ENCODE measurements at places on chromosomes 6 and 20.
A peak's percentile ranks its signal among the peaks of the same experiment; 100 is the strongest.

GRCh38 chr20:45053430-45054351, 47.2 kb downstream of the KCNS1 start:
- DNase-seq: no peak

DNA sequence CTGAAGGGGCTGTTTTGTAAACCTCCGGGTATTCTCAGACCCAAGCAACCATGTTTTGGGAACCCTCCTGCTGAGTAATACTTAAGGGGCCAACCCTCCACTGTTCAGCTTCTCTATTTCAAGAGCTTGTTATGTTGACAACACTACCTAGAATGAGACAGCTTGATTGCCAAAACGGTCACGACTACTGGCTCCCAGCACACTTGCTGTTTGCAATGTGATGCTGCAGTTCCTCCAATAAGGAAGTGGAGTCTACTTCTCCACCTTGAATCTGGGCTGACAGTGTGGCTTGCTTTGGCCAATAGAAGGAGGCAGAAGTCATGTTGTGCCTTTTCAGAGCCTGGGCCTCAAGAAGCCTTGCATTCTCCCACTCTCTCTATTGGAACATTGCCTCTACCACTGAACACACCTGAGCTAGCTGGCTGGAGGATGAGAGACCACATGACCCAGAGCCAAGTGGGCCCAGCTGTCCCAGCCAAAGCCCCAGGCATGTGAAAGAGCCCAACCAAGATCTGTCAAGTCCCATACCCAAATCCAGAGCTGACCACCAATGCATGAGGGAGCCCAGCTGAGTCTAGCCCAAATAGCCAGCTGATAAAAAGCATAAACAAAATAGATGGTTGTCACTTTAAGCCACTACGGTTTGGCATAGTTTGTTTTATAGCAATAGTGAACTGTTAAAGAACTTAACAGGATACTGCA, 108.0 kb downstream of the PRND start:
- no peak for DNase-seq

- DNase-seq: no peak
Observed at GRCh38 chr6:29617782-29618554, 15.0 kb downstream of the GABBR1 start.

- no peak for DNase-seq
Observed at GRCh38 chr20:19895761-19896160, 121.4 kb upstream of the NAA20 start.

- no peak for DNase-seq
Observed at GRCh38 chr6:6997263-6998193, 110.2 kb upstream of the RREB1 start.

- DNase-seq: no peak
Observed at GRCh38 chr20:62405108-62405980, 1.7 kb downstream of the CABLES2 start.

DNA sequence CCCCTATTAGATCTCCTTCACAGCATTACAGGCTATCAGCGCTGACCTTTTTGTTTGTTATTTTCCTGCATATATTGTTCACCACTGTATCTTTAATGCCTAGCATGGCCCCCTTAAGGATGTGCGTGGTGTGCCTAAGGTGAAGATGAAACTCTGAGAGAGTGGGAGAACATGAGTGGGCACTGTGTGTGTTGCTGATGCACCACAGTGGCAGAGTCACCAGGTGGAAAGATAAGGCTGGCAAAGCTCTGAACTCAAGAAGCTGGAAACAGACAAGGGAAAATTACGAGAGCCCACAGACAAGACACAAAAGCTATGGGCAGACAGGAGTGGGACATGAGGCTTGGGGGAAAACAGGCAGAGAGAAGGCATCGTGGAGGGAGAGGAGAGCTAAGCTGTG, 159.8 kb downstream of the INSM1 start:
- DNase-seq: no peak

- no peak for DNase-seq
Observed at GRCh38 chr6:142300758-142301650, 803 bp upstream of the ADGRG6 start.

- no peak for DNase-seq
Observed at GRCh38 chr6:13920552-13920951, 4.2 kb upstream of the RNF182 start.

GRCh38 chr20:5297280-5298004, 19.3 kb downstream of the PROKR2 start:
- no peak for DNase-seq

DNA sequence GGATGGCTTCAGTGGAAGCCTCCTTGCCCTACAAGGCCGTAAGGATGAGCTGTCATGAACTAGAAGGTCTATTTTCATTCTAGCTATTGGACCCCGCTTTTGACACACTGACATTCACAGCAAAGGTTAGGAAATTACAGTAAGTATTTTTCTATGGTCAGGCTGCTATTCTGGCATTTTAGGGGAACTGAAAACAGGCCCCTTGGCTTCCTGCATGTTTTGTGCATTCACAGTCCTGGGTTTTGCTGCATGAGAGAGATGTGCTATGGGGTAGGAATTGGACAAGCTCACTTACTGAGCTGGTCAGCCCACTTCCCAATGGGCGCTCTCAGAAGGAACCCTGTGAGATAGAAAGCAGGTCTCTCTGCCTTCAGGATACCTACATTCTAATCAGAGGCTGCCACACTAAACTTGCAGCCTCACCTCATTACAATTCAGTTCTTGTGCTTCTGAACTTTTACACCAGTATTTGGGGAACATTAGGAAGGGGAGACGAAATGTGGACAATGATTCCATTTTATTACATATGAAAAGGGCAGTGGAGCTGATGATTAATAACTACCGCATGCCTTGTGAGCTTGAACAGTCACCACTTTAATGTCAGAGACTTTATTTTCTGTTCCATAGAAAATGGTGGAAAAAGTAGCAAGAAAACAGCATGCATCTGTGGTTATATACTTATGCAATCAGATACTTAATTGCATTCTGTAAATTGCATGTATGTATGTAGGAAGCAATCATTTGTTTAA, 86.6 kb upstream of the TAB2 start:
- DNase-seq: peak; percentile 33

GRCh38 chr6:157099912-157100593, 223.3 kb downstream of the TMEM242 start:
- DNase-seq: peak; percentile 32

DNA sequence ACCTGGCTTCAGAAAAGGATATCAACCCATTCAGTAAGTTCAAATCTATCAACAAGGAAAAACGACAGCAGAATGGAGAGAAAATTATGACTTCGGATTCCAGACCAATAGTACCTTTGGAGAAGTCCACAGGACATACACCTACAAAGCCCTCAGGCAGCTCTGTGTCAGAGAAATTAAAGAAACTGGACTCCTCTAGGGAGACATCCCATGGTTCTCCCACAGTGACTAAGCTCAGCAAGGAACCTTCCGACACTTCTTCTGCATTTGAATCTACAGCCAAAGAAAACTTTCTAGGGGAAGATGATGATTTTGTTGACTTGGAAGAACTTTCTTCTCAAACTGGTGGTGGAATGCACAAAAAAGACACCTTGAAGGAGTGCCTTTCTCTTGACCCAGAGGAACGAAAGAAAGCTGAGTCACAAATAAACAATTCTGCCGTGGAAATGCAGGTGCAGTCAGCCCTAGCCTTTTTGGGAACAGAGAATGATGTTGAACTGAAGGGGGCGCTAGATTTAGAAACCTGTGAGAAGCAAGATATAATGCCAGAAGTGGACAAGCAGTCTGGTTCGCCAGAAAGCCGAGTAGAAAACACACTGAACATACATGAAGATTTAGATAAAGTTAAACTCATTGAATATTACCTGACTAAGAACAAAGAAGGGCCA, 67.4 kb upstream of the HINT3 start:
- DNase-seq: peak; percentile 26

DNA sequence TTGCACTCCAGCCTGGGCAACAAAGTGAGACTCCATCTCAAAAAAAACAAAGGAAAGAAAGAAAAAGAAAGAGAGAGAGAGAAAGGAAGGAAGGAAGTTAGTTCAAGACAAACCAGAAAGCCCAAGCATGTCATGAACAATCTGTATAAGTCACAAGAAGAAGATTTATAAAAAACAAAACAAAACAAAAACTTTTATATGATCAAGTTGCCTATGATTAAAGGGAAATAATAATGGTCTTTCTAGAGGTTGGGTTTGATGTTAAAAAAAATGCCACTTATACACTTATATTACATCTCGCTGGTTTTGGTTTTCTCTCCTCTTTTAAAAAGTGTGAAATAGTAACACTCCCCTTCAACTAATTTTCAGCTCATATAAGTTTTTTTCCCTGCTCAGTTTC, 146.2 kb upstream of the CARMIL1 start:
- DNase-seq: no peak

DNA sequence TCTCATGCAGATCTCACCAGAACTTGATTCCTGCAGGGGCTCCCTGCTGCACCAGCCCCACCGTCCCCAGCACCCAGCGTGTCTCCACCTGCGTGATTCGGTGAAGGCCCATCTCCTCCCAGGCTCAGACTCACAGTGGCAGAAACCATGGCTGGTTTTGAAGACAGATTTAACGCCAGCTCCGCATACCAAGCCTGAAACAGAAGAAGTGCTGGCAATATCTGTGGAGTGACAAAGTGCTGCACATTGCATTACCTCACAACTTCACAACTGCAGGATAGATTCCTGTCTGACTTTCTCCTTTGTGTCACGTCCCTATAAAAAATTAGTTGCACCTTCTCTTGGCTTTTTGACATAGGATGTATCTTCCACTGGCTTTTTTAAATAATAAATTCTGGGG, 120.7 kb downstream of the TTLL2 start:
- no peak for DNase-seq

GRCh38 chr6:315921-316752, 23.9 kb downstream of the DUSP22 start:
- no peak for DNase-seq

- DNase-seq: no peak
Observed at GRCh38 chr6:157169656-157170055, 153.7 kb downstream of the TMEM242 start.

GRCh38 chr6:130577178-130577919, 211.5 kb downstream of the TMEM200A start:
- DNase-seq: no peak

GRCh38 chr20:33005132-33005566, 916 bp upstream of the SUN5 start:
- peak; percentile 60 for DNase-seq

DNA sequence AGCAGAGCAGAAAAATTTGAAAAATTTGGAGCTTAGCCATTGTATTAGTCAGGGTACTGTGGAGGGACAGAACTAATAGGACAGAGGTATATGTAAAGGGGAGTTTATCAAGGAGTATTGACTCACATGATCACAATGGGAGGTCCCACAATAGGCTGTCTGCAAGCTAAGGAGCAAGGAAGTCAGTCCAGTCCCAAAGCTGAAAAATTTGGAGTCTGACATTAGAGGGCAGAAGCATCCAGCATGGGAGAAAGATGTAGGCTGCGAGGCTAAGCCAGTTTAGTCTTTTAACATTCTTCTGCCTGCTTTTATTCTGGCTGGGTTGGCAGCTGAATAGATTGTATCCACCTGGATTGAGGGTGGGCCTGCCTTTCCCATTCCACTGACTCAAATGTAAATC, 82.0 kb downstream of the SMPDL3A start:
- no peak for DNase-seq

DNA sequence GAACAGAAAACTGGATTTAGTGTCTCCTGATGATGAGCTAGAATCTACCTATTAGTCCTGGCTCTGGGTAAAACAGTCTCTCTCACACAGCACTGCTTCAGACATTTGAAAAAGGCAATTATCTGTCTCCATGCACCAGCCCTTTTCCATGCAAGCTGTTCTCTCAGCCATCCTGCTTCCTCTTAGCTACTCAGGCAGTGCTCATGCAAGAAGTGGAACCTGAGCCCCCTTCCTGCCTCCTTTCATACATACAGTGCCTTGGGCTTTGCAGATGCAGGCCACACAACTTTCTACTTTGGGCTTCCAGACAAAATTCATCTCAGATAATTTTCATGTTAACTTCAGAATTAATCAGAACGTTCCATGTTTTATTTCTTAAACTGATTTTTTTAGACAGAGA, 151.3 kb downstream of the RALGAPA2 start:
- no peak for DNase-seq

DNA sequence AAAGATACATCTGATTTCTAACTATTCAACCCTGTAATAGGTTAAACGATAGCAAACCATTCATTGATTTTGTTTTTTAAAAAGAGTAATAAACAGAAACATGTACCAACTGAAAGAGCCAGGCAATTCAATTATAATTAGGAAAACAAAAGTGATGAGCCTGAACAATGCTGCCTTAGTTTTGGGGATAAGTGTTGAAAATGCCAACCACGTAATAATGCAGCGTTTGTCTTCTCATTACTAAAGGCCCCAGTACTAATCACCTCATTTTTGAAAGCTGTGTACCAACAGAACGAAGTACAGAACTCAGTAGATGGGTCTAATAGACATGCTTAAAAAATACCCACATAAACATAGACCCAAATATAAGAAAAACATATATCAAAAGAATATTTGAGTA, 663.6 kb upstream of the CHD6 start:
- no peak for DNase-seq
